H9 (cell line): ENCODE measurements at places on chromosomes 6 and 20.

- DNase-seq, result no peak
These were observed 25.3 kb downstream of the NOL4L start for GRCh38 chr20:32559753-32560380.

DNA sequence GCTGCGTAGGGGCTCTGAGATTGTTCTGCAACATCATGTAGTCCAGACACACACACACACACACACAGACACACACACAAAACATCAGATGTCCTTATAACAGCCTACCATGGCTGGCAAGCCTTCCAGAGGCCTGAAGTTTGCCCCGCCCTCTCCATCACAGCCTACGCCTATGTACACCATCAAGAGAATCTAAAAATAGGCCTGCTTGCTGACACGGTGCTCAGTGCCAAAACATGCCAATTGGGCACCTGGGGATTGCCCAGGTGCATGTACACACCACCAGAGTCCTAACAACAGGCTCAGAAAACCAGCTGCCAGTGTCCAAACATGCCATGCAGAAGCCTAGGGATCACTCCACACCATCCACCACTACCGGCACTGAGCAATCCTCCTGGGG lies 391.7 kb upstream of the SPTLC3 start:
- DNase-seq, result no peak

GRCh38 chr6:99185525-99185924 lies 163.9 kb downstream of the FAXC start:
- no peak for DNase-seq

DNA sequence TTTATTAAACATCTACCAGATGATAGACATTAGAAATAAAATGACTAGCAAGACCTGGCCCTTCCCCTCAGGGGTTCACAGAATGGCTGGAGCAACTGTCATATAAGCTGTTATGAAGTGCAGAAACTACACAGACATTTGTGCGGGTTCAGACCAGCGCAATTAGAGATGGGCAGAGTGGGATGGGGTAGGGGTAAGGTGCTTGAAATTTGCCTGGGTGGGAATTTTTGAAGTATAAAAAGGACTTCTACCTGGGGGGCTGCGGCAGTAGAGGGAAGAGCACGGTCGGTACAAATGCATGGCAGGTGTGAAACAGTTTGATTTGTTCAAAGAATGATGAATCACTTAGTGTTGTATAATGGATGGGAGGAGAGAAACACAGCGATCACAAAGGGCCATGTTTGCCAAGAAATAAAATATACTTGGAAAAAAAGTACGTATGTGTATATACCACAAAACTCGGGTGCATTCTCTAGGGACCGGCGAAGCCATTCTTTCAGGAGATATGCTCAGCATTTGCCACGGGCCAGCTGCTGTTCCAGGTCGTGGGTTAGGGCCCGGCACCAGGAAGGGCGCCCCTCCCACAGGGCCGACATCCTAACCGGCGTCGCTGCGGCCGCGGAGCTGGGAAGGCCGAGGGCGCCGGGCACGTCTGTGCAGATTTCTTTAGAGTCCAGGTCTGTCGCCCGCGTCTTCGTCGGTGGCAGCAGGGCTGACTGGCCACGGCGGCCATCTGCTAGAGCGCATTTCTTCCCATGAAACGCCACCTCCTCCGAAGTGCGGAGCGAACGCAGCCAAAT lies 809 bp upstream of the NOL7 start:
- DNase-seq, result no peak

GRCh38 chr6:113120582-113121285 lies 736.4 kb upstream of the MARCKS start:
- no peak for DNase-seq

DNA sequence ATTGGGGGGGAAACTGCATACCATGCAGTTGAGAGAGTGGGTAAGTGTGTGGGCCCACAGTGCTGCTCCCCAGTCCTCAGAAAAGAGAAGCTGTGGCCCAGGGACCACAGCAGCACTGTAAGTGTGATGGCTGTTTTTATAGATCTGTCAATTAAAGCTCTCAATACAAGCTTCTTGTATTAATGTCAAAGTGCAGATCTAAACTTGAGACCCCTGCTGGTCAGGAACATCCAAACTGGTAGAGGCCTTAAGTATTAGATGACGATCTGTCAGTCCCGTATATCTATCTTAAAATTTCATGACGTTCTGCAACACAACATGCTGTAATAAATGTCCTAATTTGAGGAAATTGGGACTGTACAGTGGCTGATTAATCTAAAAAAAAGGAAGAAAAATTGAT lies 74.8 kb downstream of the TULP4 start:
- no peak for DNase-seq

- no peak for DNase-seq
These were observed 802.1 kb upstream of the FLRT3 start for GRCh38 chr20:15139522-15139921.

DNA sequence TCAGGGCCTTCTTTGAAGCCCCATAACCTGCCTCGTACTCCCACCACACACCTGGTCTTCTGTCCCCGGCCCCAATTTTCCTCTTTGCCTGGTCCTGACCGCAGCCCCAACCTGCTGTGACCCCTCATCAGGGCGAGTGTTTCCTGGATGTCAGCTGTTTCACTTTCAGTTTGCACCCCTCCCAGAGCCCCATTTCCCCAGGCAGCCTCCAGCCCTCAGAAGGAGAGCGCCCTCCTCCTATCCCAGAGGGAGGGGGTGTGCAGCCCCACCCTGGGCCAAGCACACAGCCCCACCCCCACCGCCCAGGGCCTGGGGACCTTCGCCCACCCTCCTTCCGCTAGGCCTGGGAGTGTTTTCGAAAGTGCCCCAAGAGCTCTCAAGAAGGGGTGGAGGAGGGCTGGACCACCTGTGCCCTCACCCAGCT lies 1.5 kb downstream of the BAK1 start:
- no peak for DNase-seq
